ENCODE measurements at places on chromosomes 4 and X.

GRCh38 chrX:8755813-8756212 is 23.9 kb upstream of the ANOS1 start:
- peak; percentile 74 for DNase-seq

DNA sequence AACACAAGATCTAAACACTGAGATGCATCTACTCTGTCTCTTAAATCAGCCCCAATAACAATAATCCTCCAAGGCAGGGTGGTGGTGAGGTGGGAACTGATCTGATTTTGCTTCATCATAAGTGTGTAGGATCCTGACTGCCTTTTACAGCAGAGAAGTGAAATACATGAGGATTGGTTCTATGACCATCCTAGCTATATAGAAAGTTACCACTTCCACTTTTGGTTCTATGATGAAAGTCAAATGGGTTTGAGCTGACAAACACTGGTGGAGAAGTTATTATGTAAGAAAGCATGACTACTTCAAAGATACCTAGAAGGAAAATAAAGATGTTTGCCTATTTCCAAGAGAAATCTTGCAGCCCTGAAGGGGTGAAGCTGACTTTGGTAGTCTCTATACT is 181.6 kb downstream of the NKX6-1 start:
- no peak for DNase-seq

GRCh38 chr4:113610537-113610936 is 151.0 kb downstream of the CAMK2D start:
- DNase-seq: no peak

- DNase-seq: no peak
These were observed 26.5 kb downstream of the HUWE1 start for GRCh38 chrX:53660004-53660403.

DNA sequence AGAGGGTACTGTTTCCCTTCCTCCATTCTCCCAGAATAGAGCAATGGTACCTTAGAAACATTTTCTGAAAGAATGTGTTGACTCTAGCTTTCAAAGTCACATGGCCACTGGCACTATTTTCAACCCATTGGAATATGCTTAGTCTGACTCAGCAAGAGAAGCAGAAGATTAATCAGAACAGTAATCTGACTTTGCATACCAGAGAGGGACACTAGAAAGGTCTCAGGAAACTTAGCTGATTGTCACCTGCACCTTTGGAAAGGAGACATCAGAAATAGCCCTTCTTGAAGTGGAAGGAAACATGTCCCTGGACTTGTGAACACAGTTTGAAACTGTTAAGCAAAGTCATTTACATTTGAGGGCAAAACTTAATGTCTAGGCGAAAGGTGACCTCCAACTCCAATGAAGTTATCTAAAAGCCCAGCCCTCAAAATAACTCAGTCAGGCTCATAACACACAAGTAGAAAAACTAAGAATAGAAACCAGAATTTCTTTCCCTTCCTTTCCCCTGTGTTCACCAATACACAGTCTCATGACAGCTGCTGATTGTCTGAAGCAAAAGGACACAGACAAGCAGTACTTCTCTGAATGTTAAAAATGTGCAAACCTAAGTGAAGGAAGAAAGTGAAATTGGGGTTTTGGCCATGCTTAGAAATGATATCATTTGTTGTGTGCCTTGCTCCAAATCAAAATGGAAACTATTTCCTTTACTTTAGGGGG is 270.8 kb downstream of the GRIA3 start:
- no peak for DNase-seq

GRCh38 chrX:76126851-76127250 is 46.0 kb upstream of the PBDC1 start:
- DNase-seq: no peak

DNA sequence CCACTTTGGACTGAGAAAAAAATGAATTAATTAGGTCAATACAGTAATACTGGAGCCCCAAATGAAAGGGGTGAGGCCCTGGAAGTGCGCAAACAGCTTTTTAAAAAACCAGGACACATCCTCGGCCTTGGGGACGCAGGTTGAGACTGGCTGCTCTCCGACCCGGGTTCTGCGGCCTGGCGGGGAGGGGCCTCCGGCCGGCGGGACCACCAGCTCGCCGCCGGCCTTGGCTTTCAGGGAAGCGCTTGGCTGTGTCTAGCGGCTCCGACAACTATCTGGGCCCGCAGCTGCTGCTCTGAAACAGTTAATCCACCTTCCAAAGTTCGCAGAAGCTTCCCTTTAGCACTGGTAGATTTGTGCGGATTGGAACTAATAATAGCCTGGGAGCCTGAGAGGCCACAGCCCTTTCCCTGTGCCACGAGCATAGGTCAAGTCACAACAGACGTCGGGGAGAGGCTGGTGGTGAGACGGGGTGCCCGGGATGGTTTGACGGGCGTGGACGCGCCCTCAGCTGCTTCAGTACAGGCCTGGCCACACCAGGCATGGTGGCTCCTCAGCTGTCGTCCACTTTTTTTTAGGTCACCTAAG is 1.1 kb upstream of the SEL1L3 start:
- no peak for DNase-seq

- DNase-seq: no peak
These were observed 281.5 kb upstream of the KLF3 start for GRCh38 chr4:38382520-38382919.

DNA sequence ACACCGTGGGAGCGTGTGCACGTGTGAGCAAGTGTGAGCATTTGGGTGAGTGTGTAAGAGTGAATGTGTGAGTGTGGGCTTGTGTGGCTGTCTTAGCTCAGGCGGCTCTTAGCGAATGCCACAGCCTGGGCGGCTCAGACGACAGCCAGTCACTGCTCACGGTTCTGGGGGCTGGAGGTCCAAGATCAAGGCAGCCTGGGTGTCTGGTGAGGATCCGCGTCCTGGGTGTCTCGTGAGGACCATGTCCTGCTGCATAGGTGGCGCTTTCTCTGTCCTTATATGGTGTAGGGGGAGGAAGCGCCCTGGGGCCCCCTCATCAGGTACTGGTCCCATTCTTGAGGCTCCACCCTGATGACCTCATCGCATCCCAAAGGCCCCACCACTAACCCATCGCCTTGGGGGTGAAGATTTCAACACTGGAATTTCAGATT is 4.5 kb downstream of the DOK7 start:
- no peak for DNase-seq

- no peak for DNase-seq
These were observed 838.2 kb downstream of the RAPGEF2 start for GRCh38 chr4:159941076-159941475.

GRCh38 chr4:95563638-95564337 is 15.0 kb upstream of the UNC5C start:
- DNase-seq: no peak

GRCh38 chr4:6110681-6111353 is 89.5 kb downstream of the JAKMIP1 start:
- DNase-seq: no peak

All from epithelial cell of esophagus (primary cell).